ENCODE measurements at places on chromosomes 5 and 9.

DNA sequence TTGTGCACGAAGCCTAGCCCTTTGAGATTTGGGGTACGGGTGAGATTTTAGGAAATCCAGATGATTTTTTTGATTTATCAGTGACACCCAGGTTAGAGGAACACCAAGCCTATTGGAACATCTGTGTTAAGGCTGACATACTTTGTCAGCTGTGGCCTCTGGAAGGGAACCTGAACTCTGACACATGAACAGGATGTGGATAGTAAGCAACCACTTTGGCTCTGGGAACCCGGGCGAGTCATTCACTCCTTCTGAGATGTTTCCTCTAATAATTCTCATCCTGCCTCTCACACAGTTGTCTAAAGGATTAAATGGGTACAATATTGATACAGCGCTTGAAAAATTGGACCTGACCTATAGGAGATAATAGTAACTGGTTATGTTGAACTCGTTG is 67.8 kb downstream of the FGF1 start:
- DNase-seq: no peak

DNA sequence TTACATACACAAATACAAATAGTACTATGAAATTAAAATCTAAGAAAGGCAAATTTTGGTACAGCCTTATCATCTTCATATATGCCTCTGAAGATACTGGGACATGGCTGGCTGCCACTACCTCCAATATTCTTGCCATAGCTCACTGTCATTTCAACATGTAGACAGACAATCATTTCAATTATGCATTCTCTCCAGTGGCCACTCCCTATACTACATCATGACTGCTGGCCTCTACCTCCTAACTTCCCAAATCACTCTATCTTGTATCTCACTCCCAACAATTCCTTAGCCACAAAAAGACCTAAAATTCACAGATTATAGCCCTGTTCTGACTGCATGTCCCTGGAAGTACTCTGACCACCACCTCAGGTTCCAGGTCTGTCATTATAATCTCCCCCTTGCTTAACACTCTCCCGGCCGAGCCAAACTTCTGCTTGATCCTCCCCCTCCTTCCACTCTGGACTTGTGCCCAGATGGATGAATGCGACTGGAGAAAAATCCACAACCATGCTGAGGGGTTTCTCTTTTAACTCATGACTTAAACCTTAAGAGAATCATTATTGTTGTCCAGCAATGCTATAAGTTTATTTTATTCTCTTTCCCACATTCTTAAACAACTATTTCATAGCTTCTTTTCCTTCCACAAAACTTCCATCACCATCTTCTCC is 225.3 kb upstream of the TLE4 start:
- no peak for DNase-seq

- peak; percentile 32 for DNase-seq
These were observed at the start of gene NRG2 for GRCh38 chr5:140042643-140043507. Gene NRG2, minus strand, starts transcription at chr5:140043299.

- DNase-seq: no peak
These were observed at the start of gene UBE2QL1 for GRCh38 chr5:6448622-6449464. Gene UBE2QL1, plus strand, starts transcription at chr5:6448859. Its CDS starts 35 bp downstream, at chr5:6448894.

DNA sequence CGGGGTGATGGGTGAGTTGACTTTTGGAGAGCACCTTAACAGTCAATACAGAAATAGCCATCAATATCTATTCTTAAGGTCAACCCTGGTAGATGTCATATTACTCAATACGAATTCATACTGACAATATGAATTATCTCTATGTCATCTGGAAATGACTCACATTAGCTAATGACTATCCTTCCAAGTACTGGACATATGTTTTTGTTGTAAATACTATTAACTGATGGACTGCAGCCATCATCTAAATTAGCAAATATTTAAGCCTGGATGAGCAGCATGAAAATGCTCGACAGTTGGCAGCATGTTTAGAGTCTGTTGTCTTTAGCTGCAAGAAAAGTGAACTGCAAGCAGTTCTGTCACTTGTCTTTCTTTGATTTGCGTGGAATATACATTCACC is 19.6 kb upstream of the ISOC1 start:
- no peak for DNase-seq

DNA sequence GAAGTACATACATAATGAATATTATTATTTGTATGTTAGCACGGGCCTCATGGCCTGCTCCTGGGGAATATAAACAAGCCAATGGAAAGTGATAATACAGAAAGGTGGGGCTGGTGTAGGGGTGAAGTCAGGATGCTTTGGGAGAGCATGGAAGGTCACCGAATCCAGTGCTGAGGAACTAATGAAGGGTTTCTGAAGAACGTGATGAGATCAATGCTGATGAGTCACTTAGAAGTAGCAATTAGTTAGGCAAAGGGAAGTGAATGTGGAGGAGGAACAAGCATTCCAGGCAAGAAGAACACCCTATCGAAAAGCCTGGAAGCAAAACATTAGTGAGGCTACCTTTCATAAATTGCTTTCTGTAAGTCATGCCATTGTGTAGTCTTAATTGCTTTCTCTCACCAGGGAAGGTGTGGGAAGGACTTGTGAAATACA is 2.1 kb downstream of the ANXA1 start:
- no peak for DNase-seq

DNA sequence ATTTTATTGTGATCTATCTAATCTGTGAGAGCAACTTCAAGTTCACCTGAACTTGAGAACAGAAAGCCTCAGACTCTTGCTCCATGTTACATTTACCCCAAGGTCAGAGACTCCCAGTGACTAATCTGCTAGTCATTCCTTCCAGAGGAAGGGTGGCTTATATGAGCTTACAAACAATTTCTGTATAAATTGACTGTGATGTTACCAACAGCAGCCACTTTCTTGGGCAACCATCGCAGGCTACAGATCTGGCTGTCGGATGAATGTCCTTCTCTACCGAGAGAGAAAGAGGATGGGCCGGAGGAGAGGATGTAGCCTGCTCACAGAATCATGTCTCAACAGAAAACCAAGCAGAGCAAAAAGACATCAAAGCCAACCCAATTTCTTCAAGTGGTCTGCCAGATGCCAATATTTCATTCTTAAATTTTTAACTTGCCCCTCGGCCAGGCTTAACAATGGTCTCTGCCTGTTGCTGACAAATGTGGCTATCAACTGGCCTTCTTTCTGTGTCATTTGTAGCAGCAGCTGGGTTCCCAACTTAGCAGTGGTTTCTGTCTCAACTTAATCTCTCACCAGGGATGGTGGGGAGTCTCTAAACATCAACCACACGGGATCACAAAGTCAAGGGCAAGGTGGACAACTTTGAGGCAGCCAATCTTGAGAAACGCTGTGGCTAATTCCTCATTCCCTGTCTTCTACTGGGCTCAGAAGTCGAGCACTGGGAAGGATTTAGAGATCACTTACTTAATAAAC is 81.3 kb downstream of the RAPGEF1 start:
- DNase-seq: peak; percentile 41

DNA sequence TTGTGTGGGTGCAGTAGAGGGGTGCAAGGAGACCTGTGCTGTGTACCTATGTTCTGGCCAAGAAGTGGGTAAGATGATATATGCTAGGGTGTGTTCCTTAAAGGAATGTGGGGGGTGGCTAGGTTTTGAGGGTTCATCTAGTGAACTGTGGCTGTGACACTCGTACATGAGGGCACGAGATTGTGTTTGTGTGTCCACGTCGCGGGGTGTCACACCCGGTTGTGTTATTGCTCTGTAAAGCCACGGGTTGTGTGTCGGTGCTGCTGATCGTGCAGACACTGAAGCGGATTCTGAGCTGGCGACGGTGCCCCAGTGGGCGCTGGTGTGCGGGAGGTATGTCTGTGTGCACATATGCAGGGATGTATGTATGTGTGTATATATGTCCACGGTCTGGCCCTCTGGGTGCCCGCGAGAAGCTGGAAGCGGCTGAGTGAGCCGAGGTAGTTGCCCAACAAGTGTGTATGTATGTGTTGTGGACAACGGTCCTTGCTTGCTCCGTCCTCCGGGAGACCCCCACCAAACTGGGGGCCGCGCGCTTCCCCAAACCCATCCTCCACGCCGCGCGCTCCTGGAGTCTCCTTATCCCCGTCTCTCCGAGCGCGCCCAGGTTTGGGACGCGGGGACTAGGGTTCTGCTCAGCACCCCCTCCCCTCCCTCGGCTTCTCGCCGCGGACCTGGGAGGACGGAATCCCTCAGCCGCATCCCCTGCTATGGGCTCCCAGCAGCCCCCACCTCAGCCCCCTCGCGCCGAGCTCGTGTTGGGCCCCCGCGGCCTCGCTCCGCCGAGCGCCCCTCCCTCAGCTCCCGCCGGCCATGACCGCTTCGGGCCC is 639 bp downstream of the PCDH1 start:
- DNase-seq: no peak

- DNase-seq: no peak
These were observed 241.2 kb downstream of the PIK3R1 start for GRCh38 chr5:68456756-68457217.

DNA sequence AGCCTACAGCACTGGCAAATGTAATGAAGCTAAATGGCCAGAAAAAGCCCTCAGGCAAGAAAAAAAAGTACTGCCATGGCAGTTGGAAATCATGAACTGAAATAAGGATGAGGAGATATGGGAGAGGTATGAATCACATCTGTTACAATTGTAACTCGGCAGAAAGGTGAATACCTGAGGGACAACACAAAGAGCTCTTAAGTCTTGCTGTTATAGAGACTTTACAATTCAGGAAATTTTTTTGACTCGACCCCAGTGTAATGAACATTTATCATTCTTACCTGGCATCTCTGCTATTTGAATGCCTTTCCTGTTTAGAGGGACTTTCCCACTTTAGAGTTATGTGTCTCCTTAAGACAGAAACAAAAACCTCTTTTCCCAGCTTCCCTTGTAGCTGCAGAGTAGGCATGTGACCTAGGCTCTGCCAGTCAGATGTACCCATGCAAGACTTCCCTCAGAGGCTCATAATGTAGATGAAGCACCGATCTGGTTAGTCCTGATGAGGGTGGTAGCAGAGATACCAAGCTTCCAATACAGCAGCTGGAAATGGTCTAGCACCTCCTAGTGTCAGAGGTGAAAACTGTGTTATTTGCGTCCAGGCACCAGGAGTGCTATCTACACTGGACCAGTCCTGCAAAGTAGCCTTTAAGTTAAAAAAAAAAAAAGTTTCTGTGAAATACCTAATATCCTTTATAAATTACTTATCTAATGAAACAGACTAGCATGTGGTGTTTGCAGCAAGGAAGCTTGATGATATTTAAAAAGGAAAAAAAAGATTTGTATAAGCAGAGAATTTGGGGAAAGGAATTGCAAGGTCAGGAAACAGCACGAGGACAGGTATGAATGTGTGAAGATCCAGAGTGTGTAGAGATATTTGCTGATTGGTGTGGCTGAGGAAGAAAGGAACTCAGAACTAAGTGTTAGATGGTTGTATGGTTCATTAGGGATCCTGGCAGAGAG is 146.9 kb upstream of the SLC1A3 start:
- no peak for DNase-seq

DNA sequence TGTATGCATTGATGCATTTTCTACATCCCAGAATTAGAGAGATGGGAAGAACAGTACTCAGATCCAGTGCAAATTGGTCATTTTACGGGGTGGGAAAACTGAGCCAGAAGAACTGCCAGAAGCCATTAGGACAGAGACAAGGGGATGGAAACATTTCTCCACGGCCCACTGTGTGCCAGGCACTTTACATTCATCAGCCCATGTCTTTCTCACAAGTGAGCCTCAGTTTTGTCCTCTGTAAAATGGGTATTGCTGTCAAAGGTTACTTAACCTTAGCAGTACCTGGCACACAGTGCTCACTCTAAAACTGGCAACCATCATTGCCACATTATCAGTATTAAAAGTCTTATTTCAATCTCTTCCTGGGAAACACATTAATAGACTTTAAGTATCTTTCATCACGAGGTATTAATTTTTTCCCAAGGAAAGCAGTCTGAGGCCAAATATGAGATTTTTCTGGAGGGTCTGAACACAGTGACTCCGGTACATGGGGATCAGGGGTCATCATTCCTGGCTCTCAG is 5.2 kb downstream of the DUSP1 start:
- no peak for DNase-seq

- no peak for DNase-seq
These were observed 12.2 kb downstream of the NOL6 start for GRCh38 chr9:33461492-33461891.

- DNase-seq: no peak
These were observed 50.0 kb upstream of the ORM1 start for GRCh38 chr9:114272739-114273431.

DNA sequence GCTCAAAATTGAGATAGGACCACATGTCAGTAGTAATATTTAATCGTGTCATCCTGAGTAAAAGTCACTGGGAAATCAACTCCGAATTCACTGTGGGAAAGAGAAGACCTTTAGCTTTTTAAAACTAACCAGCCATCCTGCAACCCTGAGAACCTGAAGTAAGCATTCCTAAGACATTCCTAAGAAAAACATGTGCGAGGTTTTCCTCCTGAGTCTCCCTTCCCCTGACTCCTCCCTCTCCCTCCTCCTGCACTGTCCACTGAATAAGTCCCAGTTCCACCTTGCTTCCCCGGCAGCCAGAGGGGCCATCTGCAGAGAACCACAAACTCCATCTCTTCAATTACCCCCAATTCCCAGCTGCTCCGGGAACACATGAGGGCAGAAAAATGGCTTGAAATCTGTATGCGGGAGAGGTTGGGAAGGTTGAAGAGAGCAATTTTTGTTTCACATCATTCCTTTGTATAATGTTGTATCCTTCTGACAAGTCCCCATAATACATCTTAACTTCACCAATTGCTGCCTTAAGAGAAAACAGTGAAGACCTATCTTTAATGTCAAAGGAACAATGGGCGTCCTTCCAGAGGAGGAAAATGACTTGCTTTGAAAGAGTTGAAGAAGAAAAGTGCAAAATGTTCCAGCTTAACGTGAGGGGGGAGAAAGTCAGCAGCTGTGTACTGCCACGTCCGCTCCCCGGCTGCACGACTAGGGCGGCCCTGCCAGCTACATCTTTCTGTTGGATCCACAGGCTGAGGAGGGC is 186.3 kb downstream of the ZNF462 start:
- DNase-seq: no peak

- no peak for DNase-seq
These were observed 215.8 kb downstream of the MELK start for GRCh38 chr9:36788534-36788933.

DNA sequence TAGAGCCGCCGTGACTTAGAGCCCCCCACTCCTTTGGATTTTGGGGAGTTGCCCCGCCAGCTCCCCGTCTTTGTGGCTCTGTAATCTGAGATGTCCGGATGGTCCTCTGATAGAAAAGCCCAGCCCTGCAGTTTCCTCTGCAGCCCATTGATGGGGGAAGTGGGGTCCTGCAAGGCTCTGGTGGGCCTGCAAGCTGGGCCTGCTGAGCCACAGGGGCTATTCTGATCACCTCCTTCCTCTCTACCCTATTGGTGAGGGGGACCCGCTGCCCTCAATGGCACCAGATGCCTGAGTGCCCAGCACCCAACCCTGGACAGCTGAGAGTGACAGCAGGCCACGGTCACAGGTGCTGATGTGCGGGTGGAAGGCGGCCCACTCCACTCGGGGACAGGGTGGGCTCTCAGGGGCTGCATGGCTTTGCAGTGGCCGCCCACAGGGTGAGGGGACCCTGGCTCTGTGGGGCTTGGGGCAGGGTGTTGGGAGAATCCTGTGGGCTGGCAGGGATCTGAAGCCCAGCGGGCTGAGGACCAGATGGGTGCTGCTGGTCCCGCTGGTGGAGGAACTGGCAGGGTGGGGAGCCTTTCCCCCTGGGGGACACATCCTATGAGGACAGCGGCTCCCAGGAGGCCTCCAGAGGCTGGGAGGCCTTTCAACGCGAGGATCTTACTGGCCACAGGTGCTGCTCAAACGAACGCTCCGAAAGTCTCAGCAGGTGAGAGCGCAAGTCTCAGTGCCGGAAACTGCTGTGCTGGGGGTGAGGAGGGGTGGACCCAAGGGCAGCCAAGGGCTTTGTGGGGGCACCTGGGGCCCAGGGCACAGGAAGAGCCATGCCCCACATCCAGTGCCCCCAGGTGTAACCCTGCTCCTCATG is 30.0 kb upstream of the LPCAT1 start:
- DNase-seq: no peak

GRCh38 chr9:111720174-111720573 is 58.8 kb downstream of the GNG10 start:
- DNase-seq: no peak

Measured in activated CD4-positive, alpha-beta T cell treated with anti-CD3 and anti-CD28 coated beads for 4 hours (primary cell).